ENCODE measurements at places on chromosomes 11 and 22. TPM values are rescaled to one million over a fixed set of nuclear protein-coding genes. Genes with fewer than 3 reads are reported as not detected.

The SYT13 gene
- not detected for total RNA-seq

The POU2AF1 gene
- total RNA-seq: 68.9 TPM

The HBD gene
- total RNA-seq: not detected

The OR52N4 gene
- total RNA-seq: 0.38 TPM

The KCNQ1 gene
- total RNA-seq: 6.4 TPM

The ANO5 gene
- not detected for total RNA-seq

The NXPE2 gene
- not detected for total RNA-seq

The A4GALT gene
- total RNA-seq: not detected

GRCh38 chr11:41050791-41051190, 408.7 kb downstream of the LRRC4C start:
- H3K27me3 ChIP-seq: no peaks in the 10 kb centered on the region
- DNase-seq: no peak
- H3K36me3 ChIP-seq: no peaks in the 10 kb centered on the region
- no peak overlapping the region for H3K4me3 ChIP-seq

DNA sequence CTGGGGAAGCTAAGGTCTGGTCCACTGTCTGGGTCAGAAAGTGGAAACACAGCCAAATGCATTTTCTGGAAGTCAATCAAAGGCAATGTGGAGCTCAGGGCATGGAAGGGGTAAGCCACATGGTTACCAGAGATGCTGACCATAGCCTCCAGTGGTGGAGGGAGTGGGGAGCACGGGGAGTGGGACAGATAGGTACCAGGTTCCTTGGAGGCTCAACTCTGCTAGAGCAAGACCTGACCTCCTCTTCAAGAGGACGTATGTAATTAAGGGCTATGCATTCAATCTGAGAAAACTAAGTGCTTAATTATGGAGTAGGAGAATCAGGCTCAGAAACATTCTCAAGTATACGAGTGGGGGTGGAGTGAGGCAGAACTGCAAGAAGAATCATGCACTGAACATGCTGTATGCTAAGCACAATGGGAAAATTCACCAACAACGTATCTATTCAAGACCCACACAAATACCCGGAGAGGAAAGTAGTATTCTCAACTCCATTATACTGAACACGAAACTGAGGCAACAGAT, 65.2 kb upstream of the PHOX2A start:
- no peaks in the 10 kb centered on the region for H3K4me1 ChIP-seq
- no peak overlapping the region for H3K4me3 ChIP-seq
- DNase-seq: no peak
- H3K27me3 ChIP-seq: no peaks in the 10 kb centered on the region
- H3K36me3 ChIP-seq: peaks cover 11% of the 10 kb centered on the region

DNA sequence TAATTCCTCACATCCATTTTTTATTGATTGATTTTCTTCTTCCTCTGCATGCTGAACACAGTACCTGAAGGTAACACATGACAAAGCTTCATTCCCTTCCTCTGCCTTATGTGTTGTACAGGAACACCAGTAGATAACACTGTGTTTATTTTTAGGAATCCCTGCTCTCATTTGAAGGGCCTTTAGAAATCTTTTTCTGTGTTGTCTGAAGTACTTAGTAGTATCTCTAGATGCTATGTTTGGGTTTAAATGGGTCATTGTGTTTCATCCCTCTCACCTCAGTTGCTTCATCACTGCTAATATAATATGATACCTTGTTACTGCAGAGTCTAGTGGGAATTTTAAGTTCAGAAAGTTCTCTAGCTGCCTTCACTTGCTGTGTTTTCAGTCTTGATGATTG, 10.2 kb downstream of the MADD start:
- DNase-seq: no peak
- H3K36me3 ChIP-seq: peaks cover 67% of the 10 kb centered on the region
- no peaks in the 10 kb centered on the region for H3K27me3 ChIP-seq
- peaks cover 1% of the 10 kb centered on the region for H3K4me1 ChIP-seq
- no peak overlapping the region for H3K4me3 ChIP-seq

DNA sequence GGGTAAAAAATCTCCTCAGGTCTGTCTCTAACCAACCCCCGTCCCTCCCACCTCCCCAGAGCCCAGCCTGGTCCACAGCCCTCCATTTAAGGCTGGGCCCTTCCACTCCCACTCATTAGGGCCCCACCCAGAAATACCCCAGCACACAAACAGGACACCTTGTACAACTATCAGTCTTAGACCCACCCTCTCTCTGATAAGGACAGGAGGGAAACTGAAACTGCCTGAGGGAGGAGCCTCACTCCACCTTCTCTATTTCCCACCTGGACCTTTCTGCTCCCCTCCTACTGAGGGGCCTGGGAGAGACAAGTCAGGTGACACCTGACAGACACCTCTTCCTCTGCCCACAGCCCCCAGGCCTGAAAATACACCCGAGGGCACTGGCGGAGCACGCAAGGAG, 90.2 kb downstream of the PLEKHA7 start:
- H3K27me3 ChIP-seq: peaks cover 45% of the 10 kb centered on the region
- H3K36me3 ChIP-seq: no peaks in the 10 kb centered on the region
- no peak for DNase-seq
- H3K27ac ChIP-seq: no peak overlapping the region

DNA sequence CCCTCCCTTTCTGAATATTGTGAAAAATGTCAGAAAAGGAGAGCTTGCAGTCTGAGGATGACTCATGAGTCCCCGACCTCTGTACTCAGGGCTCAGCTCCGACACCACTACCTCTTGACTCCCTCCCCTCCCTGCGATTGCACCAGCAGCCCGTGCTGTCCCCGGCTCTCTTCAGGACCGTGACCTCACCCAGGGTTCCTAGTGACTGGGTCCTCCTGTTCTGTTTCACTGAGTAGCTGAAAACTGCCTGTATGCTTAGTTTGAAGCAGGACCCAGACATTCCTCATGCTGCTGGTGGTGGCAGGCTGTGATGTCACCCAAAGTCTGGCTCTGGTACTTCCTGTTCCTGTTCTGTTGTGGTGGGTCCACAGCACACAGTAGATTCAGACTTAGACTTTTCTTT, 11.7 kb downstream of the PHRF1 start:
- no peaks in the 10 kb centered on the region for H3K27me3 ChIP-seq
- H3K36me3 ChIP-seq: peaks cover 52% of the 10 kb centered on the region
- peaks cover 26% of the 10 kb centered on the region for H3K4me1 ChIP-seq
- peak overlapping the region; percentile 97 for H3K27ac ChIP-seq
- peak; percentile 88 for DNase-seq
- peak overlapping the region; percentile 81 for H3K4me3 ChIP-seq

GRCh38 chr11:80899381-80899780, 1458.6 kb upstream of the TENM4 start:
- H3K4me1 ChIP-seq: peaks cover 2% of the 10 kb centered on the region
- H3K36me3 ChIP-seq: no peaks in the 10 kb centered on the region
- H3K27me3 ChIP-seq: no peaks in the 10 kb centered on the region
- H3K4me3 ChIP-seq: no peak overlapping the region

- no peaks in the 10 kb centered on the region for H3K36me3 ChIP-seq
- no peak for DNase-seq
- H3K27ac ChIP-seq: no peak overlapping the region
Measured at GRCh38 chr22:41043722-41044121, 48.7 kb upstream of the EP300 start.

DNA sequence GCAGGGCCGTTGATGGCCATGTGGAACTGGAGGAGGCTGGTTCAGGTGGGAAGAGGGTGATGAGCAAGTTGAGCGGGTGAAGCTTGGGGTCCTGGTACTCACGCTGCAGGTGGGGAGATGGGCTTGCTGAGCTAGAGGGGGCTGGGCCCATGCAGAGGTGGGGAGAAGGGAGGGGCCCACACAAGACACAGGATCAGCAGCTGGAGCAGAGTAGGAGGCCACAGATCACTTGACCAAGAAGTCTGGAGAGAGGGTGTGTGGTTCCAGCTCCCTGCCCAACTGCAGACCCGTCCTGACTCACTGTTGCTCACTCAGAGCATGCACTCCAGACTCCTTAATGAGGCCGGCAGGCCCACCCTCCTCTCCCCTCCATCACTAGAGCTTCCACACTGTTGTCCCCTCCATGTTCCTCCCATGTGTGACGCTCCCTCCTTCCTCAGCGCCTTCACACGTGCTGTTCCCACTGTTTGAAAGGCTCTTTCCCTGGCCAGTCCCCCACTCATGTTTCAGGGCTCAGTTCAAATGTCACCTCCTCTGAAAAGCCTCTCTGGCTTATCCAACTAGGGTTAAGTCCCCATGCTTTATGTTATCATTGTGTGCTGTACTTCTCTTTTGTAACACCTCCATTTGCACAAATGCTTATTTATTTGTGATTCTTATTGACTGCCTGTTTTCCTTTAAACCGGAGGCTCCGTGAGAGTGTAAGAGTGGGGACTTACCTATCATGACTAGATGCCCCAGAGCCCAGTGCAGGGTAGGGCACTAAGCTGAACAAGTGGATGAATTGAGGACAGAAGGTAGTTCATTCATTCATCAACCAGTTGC, 2.3 kb downstream of the CCDC86 start:
- H3K4me3 ChIP-seq: peak overlapping the region; percentile 95
- H3K4me1 ChIP-seq: peaks cover 34% of the 10 kb centered on the region
- no peaks in the 10 kb centered on the region for H3K27me3 ChIP-seq

- H3K36me3 ChIP-seq: peaks cover 49% of the 10 kb centered on the region
- H3K27ac ChIP-seq: peak overlapping the region; percentile 95
- H3K27me3 ChIP-seq: no peaks in the 10 kb centered on the region
- H3K4me1 ChIP-seq: peaks cover 30% of the 10 kb centered on the region
Measured at GRCh38 chr11:62804310-62805075, 747 bp downstream of the NXF1 start.

DNA sequence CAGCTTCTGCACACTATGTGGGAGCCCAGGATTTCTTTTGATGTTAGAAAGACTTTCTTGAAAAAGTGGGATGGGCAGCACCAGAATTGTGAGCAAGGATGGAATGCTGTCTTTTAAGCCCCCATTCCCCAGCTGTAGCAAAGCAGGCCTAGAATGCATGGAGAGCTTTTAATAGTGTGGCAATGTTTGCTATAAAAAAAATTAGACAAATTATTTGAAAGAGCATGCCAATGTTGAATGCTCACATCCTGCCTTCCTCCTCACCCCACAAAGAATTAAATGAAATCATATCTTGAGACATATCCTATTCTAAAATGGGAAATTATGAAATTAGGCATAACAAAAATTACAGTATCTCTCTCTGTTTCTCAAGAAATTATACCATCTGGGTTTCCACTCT, 154.7 kb downstream of the C11orf91 start:
- H3K4me3 ChIP-seq: no peak overlapping the region
- H3K4me1 ChIP-seq: no peaks in the 10 kb centered on the region
- DNase-seq: no peak
- H3K27me3 ChIP-seq: peaks cover 15% of the 10 kb centered on the region

GRCh38 chr22:35310556-35311550, 11.2 kb downstream of the TOM1 start:
- no peaks in the 10 kb centered on the region for H3K36me3 ChIP-seq
- H3K4me3 ChIP-seq: no peak overlapping the region
- no peak for DNase-seq
- H3K4me1 ChIP-seq: peaks cover 70% of the 10 kb centered on the region

- no peaks in the 10 kb centered on the region for H3K27me3 ChIP-seq
- no peak overlapping the region for H3K4me3 ChIP-seq
- no peaks in the 10 kb centered on the region for H3K36me3 ChIP-seq
- DNase-seq: no peak
- H3K27ac ChIP-seq: no peak overlapping the region
- no peaks in the 10 kb centered on the region for H3K4me1 ChIP-seq
Measured at GRCh38 chr11:15289723-15290122, 175.0 kb downstream of the INSC start.

GRCh38 chr11:46121724-46122477, 647 bp upstream of the PHF21A start:
- H3K27me3 ChIP-seq: no peaks in the 10 kb centered on the region

- no peak overlapping the region for H3K27ac ChIP-seq
- peaks cover 37% of the 10 kb centered on the region for H3K27me3 ChIP-seq
- peak; percentile 60 for DNase-seq
- H3K4me3 ChIP-seq: no peak overlapping the region
Measured at GRCh38 chr22:22348127-22348814, 103.7 kb downstream of the VPREB1 start.

GRCh38 chr11:795634-796564, 2.2 kb downstream of the SLC25A22 start:
- no peaks in the 10 kb centered on the region for H3K27me3 ChIP-seq
- H3K36me3 ChIP-seq: peaks cover 16% of the 10 kb centered on the region
- peak; percentile 93 for DNase-seq

GRCh38 chr22:36918586-36919284, 5.3 kb downstream of the CSF2RB start:
- H3K4me1 ChIP-seq: peaks cover 13% of the 10 kb centered on the region
- DNase-seq: no peak
- H3K36me3 ChIP-seq: peaks cover 1% of the 10 kb centered on the region
- H3K4me3 ChIP-seq: no peak overlapping the region
- H3K27me3 ChIP-seq: peaks cover 22% of the 10 kb centered on the region
- H3K27ac ChIP-seq: no peak overlapping the region

DNA sequence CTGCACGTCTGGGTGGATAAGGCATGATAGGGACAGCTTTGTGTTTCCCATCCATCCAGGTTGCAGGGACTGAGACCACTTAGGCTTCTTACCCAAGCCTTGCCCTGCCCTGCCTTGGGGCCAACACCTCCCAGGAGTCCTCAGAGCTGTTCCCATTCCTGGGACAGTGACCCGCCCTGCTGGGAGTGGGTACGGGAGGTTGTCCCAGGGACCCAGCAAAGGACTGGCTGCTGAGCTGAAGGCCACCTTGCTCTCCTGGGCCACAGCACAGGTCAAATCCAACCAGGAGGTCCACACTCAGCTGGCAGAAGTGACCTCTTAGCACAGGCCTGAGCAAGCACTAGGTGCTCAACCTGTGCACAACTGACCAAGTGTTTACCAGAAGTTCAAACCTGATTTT, 16.9 kb upstream of the ARHGEF17 start:
- peaks cover 22% of the 10 kb centered on the region for H3K4me1 ChIP-seq
- no peak overlapping the region for H3K4me3 ChIP-seq
- DNase-seq: no peak

DNA sequence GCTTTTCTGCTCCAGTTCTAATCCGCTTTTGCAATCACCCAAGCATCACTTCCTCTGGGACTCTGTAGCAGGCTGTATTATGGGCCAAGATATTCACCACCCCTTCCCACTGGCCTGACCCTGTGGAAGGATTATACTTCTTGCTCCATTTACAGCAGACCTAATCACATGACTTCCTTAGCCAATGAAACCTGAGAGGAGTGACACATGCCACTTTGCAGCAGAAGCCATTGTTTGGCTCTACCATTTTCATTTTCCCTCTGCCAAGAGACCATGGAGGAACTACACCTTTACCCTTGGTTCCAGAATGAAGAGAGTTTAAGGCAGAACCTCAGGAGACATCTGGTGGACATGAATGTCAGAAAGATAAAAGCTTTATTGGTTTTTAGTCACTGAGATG, 134.9 kb upstream of the HSD17B12 start:
- DNase-seq: no peak
- peaks cover 22% of the 10 kb centered on the region for H3K27me3 ChIP-seq
- H3K4me3 ChIP-seq: no peak overlapping the region
- H3K36me3 ChIP-seq: no peaks in the 10 kb centered on the region

GRCh38 chr11:59931688-59932087, 6.5 kb upstream of the OOSP1 start:
- no peaks in the 10 kb centered on the region for H3K36me3 ChIP-seq
- H3K4me1 ChIP-seq: no peaks in the 10 kb centered on the region
- no peak overlapping the region for H3K27ac ChIP-seq
- H3K4me3 ChIP-seq: no peak overlapping the region
- no peaks in the 10 kb centered on the region for H3K27me3 ChIP-seq

DNA sequence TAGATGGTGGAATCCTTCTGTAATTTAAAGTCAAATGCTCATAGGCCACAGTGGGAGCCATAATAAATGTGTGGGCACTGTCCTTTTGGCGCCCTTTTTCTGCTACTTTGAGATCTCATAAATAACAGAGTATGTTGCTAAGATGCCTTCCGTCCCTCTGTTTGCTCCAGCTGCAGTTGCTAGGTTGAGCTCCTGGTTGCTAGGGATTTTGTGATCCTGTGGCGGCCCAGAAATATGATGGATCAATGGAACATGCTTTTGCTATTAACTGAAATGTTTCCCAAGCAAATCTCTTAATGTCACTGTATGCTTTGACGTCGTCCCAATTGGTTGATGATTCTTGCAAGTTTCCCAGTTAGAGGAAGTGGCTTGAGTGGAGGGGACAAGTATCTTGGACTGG, 53.5 kb downstream of the MYO18B start:
- H3K27me3 ChIP-seq: peaks cover 4% of the 10 kb centered on the region
- H3K27ac ChIP-seq: no peak overlapping the region

All from activated CD4-positive, alpha-beta T cell treated with anti-CD3 and anti-CD28 coated beads, Interleukin-2, amount 10 ng/mL, durations not matched to agents 24 days and 14 days (primary cell).